ENCODE measurements at places on chromosomes 7 and 10. TPM values are rescaled to one million over a fixed set of nuclear protein-coding genes. Genes with fewer than 3 reads are reported as not detected.

DNAH11 gene
- 0.25 TPM for total RNA-seq

AMPH gene
- not detected for total RNA-seq

PKD2L1 gene
- total RNA-seq: not detected

ARMC3 gene
- not detected for total RNA-seq

RPEL1 gene
- not detected for total RNA-seq

MNX1 gene
- total RNA-seq: not detected

CC2D2B gene
- not detected for total RNA-seq

TDRD1 gene
- total RNA-seq: 0.08 TPM

VWDE gene
- 5.5 TPM for total RNA-seq

BHLHA15 gene
- total RNA-seq: not detected

PCGF5 gene
- 51.6 TPM for total RNA-seq

FOXP2 gene
- total RNA-seq: not detected

SPOCK2 gene
- total RNA-seq: 371 TPM

All from activated naive CD8-positive, alpha-beta T cell treated with anti-CD3 and anti-CD28 coated beads, Interleukin-2, amount 10 ng/mL, durations not matched to agents 7 days and 5 days (primary cell).